RPMI7951 (cell line): ENCODE measurements at places on chromosomes 3 and 15. TPM values are rescaled to one million over a fixed set of nuclear protein-coding genes. Genes with fewer than 3 reads are reported as not detected.

The GCNT3 gene
- not detected in 2 replicates for total RNA-seq

The CPN2 gene
- total RNA-seq, result 0.10 TPM in 1 of 2 replicates, not detected in the other

The CYP1A1 gene
- total RNA-seq, result 1.3 and 1.4 TPM in 2 replicates

The TEX9 gene
- 4.9 and 5.4 TPM in 2 replicates for total RNA-seq

The KBTBD13 gene
- total RNA-seq, result not detected in 2 replicates

The ATP8B4 gene
- total RNA-seq, result 0.29 and 0.36 TPM in 2 replicates

The CDHR4 gene
- not detected in 2 replicates for total RNA-seq

The FGF12 gene
- 0.12 TPM in 1 of 2 replicates, not detected in the other for total RNA-seq

The DNAJC17 gene
- 36.3 and 36.9 TPM in 2 replicates for total RNA-seq

The SYNM gene
- total RNA-seq, result 6.6 and 7.3 TPM in 2 replicates

The SCN11A gene
- total RNA-seq, result not detected in 2 replicates

The CPLX3 gene
- total RNA-seq, result not detected in 2 replicates

The GLDN gene
- total RNA-seq, result 0.48 and 0.78 TPM in 2 replicates

The PLA1A gene
- 0.20 TPM in 1 of 2 replicates, not detected in the other for total RNA-seq

The SAMMSON gene
- 0.48 and 0.78 TPM in 2 replicates for total RNA-seq

The LRRK1 gene
- 5.0 and 10.8 TPM in 2 replicates for total RNA-seq

The CYP1A2 gene
- not detected in 2 replicates for total RNA-seq

The POLQ gene
- total RNA-seq, result 9.9 and 10.9 TPM in 2 replicates

The EPB42 gene
- total RNA-seq, result not detected in 2 replicates

The GOLGA8R gene
- 0.24 and 0.39 TPM in 2 replicates for total RNA-seq

The VEPH1 gene
- total RNA-seq, result 85.5 and 91.9 TPM in 2 replicates

The SERPINI1 gene
- total RNA-seq, result 1.9 TPM in 2 replicates

The GOLGA8Q gene
- total RNA-seq, result not detected in 2 replicates

The CADM2 gene
- under 0.01 TPM in 1 of 2 replicates, not detected in the other for total RNA-seq

The FHIT gene
- total RNA-seq, result 2.4 and 3.6 TPM in 2 replicates

The ACOX2 gene
- total RNA-seq, result 5.3 and 8.1 TPM in 2 replicates

The TTLL13 gene
- not detected in 2 replicates for total RNA-seq

The MAPKBP1 gene
- total RNA-seq, result 8.1 and 10.0 TPM in 2 replicates

The ZNF770 gene
- 23.4 and 24.4 TPM in 2 replicates for total RNA-seq

The ITIH1 gene
- total RNA-seq, result not detected in 2 replicates

The DNASE1L3 gene
- total RNA-seq, result not detected in 2 replicates

The DGKG gene
- 15.3 and 17.3 TPM in 2 replicates for total RNA-seq

The ZBBX gene
- not detected in 2 replicates for total RNA-seq

The RTP1 gene
- total RNA-seq, result not detected in 2 replicates

The PAK6 gene
- total RNA-seq, result 7.9 and 9.5 TPM in 2 replicates

The EIF4E3 gene
- 1.6 and 1.7 TPM in 2 replicates for total RNA-seq

The GRIP2 gene
- under 0.01 TPM in 1 of 2 replicates, not detected in the other for total RNA-seq

The GHSR gene
- total RNA-seq, result not detected in 2 replicates

The KCNH8 gene
- total RNA-seq, result not detected in 2 replicates

The TRPM1 gene
- total RNA-seq, result not detected in 2 replicates

The RAP2B gene
- total RNA-seq, result 10.0 and 10.3 TPM in 2 replicates

The SLC24A1 gene
- total RNA-seq, result 3.8 and 4.1 TPM in 2 replicates

The CDC25A gene
- 13.5 and 16.9 TPM in 2 replicates for total RNA-seq

The TMEM212 gene
- not detected in 2 replicates for total RNA-seq

The SMAD6 gene
- total RNA-seq, result 2.0 and 2.7 TPM in 2 replicates

The ADGRG7 gene
- total RNA-seq, result not detected in 2 replicates

The AADAC gene
- total RNA-seq, result 0.12 and 0.49 TPM in 2 replicates
